NCI-H524 treated with DMSO at 0.1 percent for 48 hours (cell line): ENCODE measurements at places on chromosomes 16 and 17.
A peak's percentile ranks its signal among the peaks of the same experiment; 100 is the strongest.

- no peak for DNase-seq
Observed at GRCh38 chr17:79888009-79888540, 48.8 kb upstream of the CBX4 start.

GRCh38 chr17:5592382-5592781 lies 8.1 kb upstream of the NLRP1 start:
- no peak for DNase-seq

- DNase-seq, result no peak
Observed at GRCh38 chr17:41657176-41657754, 31.4 kb upstream of the EIF1 start.

- peak; percentile 17 for DNase-seq
Observed at GRCh38 chr16:15811481-15812400, 45.1 kb downstream of the MYH11 start.

GRCh38 chr17:48841395-48841831 lies 10.6 kb downstream of the CALCOCO2 start:
- DNase-seq, result no peak

GRCh38 chr16:57769541-57770145 lies 32.6 kb downstream of the KIFC3 start:
- no peak for DNase-seq

- DNase-seq, result no peak
Observed at GRCh38 chr16:85994492-85995490, 95.8 kb downstream of the IRF8 start.

GRCh38 chr17:20968913-20969616 lies 73.7 kb downstream of the USP22 start:
- no peak for DNase-seq

DNA sequence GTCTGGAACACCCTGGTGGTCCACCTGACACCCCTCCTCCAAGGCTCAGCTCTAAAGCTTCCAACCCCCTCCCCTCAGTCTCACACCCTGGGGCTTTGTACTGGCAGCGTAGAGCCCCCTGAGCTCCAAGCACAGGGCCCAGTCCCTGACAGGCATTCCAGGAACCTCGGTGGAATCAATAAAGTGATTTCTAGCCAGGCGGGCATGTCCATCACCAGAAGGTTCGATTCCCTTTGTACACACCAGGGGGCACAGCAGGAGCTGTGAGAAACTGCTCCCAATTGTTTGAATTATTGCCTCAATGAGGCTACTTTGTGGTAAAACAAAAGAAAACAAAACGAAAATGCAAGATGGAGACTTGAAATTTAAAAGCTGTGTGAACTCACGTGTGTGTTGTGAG lies 51.8 kb downstream of the SMPD3 start:
- no peak for DNase-seq

DNA sequence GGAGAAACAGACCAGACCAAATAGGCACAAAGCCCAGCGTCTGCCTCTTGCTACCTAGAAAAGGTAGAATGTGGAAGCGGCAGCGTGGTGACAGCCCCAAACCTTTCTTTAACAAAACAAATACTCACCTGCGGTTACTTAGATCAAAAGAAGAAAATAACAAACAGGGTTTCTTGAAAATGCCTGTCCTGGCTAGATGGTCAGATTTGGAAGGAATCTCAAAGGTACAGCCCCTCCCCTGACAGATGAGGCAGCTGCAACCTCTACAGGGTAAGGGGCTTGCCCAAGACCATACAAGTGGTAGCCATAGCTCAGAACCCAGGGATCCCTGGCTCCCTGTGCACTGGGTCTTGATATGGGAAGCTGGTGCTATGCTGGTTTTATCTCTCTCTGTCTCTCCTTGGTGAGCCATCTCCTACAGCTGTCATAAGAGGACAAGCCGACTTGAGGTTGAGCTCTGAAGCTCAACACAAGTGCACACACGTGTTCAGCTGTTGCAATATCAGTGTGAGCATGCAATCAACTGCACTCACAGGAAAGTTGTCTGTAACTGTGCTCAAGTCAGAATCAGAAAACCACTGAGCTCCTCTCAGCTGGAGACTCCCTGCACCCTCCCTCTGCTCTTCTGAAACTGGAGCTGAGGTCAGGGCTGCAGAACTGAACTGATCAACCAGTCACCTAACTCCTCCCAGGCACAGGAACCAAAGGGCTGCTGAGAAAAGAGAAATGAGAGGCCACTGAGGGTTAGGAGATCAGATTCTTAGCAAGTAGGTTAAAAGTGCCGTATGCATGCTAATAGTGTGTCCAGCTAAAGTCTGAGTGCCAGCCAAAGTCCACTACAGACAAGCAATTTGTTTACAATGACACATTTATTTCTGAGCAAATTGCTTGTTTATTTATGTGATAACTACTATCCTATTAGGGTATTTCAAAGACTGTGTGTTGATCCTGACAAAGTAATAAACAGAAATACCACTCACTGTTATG lies 6.1 kb upstream of the RNF157 start:
- DNase-seq, result no peak

- DNase-seq, result no peak
Observed at GRCh38 chr17:48755356-48755755, 26.8 kb upstream of the HOXB13 start.

DNA sequence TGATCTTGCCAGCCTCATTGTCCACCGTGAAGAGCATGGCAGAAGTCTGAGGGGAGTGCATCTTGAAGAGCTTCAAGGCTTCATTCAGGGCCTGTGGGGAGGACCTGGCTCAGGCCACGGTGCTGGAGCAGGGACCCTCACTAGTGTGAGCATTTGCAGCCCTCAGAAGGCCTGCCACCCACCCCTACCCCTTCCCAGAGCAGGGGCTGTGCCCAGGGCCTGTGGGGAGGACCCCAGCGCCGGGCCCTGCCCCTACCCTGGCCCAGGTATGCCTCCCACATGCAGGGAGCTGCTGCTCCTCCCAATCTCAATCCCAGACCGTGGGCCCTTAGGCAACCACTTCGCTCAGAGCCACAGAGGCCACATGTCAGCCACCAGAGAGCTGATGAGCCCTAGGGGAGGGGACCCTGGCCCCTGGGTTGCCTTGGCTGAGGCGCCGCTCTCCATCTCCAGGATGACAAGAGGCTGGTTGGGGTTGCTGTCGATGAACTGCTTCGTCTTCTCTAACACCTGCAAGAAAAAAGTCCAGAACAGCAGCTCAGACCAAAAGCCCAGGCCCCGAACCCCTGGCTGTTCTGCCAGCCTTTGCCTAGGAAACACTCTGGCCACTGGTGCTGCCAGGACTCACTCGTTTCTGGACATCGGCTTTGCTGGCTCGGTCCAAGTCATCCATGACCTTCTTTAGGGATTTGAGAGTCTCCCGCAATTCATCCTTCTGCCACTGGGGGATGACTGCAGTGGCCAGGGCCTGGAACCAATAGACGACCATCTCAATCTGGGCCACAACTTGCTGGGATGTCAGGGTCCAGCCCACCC lies 1.8 kb upstream of the EXOSC6 start:
- no peak for DNase-seq

GRCh38 chr17:53353919-53354351 lies 468.8 kb upstream of the KIF2B start:
- DNase-seq, result peak; percentile 76

DNA sequence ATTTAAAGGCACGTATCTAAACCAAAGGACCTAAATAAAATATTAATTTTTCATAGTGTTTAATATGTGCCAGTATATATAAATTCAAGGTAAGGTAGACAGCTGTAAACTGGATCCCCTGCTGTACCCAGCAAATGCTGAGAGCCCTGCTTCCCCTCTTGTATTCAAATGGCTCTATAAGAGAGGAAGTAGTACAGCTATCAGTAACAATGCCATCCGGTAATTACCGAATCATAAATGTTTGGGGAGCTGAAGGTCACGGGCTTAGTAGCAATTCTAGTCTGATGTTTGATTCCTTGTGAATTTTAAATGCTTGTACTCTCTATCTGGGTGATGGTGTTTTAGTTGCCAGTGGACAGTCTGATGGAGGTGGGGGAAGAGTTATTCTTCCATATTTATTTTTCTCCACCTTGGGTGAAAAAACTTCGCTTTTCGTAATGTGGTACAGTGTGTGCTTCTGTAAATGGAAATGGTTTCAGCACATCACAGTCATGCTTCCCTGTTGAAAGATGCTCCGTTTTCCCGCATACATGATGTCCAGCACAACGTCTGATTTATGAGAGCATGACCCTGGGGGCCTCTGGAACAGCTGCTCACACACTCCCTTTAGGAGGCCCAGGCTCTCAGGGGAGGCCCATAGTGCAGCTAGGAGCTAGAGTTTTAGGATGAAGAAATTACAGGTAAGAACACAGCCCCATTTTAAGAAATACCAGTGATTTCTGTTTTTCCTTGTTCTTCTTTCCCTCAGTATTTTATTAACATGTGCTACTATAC lies 423.9 kb downstream of the WWOX start:
- no peak for DNase-seq

GRCh38 chr17:27905447-27906225 lies 12.5 kb upstream of the LYRM9 start:
- DNase-seq, result no peak

- DNase-seq, result no peak
Observed at GRCh38 chr17:70989280-70989679, 819.9 kb downstream of the KCNJ2 start.

- DNase-seq, result no peak
Observed at GRCh38 chr17:80873307-80873951, 118.2 kb upstream of the CHMP6 start.

DNA sequence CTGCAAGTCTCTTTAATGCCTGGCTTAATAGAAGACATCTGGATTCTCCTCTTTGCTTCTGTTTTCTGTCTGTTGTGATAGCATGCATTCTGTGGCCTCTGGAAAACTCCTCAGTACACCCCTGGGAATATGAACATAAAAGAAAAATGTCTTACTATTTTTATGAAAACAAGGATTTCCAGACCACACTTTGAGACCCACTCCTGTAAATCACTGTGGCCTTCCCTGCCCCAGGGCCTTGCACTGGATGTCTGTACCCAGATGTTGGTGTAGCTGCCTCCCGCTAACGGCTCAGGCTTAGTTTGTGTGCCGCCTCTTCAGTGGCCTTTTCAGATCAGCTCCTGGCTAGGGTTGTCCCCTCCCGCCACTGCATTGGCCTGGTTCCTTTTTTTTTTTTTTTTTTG lies 126.6 kb downstream of the SOCS1 start:
- no peak for DNase-seq

- DNase-seq, result no peak
Observed at GRCh38 chr16:49427771-49428170, 54.2 kb downstream of the C16orf78 start.

- DNase-seq, result no peak
Observed at GRCh38 chr17:13200671-13201070, 182.8 kb upstream of the ELAC2 start.

DNA sequence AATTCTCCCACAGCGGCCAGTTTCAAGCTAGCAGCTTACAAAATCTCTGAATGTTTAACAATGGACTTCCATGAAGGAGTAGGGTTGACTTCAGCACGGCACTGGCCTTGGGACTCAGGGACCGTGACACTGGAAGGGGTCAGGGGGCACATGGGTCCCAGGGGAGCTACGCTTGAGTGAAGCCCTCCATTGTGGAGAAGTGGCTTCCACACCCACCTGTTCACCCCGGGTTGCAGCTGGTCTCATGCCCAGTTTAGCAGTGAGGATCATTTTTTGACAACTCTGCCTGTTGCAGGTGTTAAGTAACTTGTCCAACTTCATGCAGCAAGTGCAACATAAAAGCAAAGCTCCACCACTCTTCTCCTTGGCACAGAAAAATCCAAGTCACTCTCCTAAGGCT lies 510.2 kb downstream of the CDH13 start:
- no peak for DNase-seq

GRCh38 chr17:41098042-41098441 lies at the start of gene KRTAP4-8:
KRTAP4-8 (minus strand) TSS chr17:41098142; CDS start chr17:41098084, 58 bp downstream.
- DNase-seq, result no peak

GRCh38 chr17:12979826-12980500 lies 37.9 kb downstream of the ELAC2 start:
- DNase-seq, result no peak

- no peak for DNase-seq
Observed at GRCh38 chr16:1154887-1155331, 2.0 kb downstream of the CACNA1H start.

DNA sequence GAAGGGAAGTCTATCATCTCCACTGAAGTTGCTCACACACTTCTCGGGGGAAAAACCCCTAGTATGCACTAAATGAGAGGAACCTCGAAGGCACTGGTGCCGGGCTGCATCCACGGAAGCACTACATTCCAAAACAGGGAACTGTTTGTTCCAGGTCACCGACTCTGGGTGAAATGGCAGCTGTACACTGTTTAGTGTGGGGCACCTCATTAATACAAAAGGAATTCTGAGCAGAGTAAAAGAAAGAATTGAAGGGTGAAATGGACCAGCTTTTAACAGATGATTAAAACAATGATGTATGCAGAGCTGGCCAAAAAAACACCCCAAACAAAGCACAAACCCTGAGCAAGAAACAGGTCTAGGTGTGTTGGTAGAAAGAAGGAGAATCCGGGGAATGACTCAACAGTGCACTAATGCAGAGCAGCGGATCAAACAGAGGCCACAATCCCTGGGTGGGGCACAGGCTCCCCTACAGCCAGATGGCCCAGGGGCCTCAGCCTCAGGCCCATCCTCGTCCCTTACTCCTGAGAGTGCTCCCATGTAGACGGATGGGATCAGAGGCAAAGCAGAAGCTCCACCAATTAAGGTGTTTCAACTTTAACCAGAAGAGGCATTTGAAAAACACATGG lies 161.5 kb downstream of the ZFHX3 start:
- DNase-seq, result no peak
